ENCODE measurements at places on chromosomes 4 and X. TPM values are rescaled to one million over a fixed set of nuclear protein-coding genes. Genes with fewer than 3 reads are reported as not detected.

The KLHL2 gene
- 16.0 TPM for total RNA-seq

The PAGE2 gene
- not detected for total RNA-seq

The RASL11B gene
- total RNA-seq = 8.1 TPM

The SMC1A gene
- 44.4 TPM for total RNA-seq

The NWD2 gene
- total RNA-seq = not detected

The LNX1 gene
- 2.3 TPM for total RNA-seq

GRCh38 chrX:140440876-140441275 is 64.0 kb downstream of the SOX3 start:
- H3K36me3 ChIP-seq = no peaks in the 10 kb centered on the region
- H3K27ac ChIP-seq = no peak overlapping the region
- peaks cover 4% of the 10 kb centered on the region for H3K27me3 ChIP-seq
- H3K4me1 ChIP-seq = no peaks in the 10 kb centered on the region
- DNase-seq = no peak

DNA sequence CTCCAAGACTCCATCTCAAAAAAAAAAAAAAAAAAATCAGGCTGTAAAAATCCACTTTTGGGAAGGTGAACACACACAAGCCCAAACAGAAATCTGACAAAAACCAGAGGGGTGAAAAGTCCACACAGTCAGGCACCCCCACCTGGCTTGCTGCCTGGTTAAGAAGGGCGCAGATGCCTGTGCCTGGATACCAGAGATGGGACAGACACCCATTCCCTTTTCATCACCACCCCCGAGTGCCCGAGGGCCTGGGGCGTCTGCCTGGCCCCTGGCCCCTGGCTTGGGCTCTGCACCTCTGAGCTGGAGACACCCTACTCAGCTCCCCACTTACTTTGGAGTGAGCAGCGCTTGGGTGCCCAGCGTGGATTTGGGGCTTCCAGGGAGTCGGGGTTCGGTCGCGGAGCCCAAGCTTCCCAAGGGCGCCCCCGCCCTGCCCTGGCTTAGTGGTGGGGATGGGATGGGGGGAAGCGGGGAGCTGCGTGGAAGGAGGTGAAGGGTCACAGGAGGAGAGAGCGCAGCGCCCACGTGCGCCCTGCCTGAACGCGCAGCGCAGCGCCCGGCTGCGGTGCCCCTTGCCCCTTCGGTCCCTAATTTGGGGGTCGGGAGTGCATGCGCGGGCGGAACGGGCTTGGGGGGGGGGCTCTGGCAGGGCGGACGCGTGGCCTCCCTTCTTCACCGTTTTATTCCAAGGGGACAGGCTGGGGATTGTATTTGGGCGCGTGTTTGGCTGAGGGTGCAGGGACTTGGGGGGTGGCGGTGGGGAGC is 11.3 kb downstream of the SHOX start:
- H3K36me3 ChIP-seq = peaks cover 2% of the 10 kb centered on the region
- H3K4me3 ChIP-seq = no peak overlapping the region
- no peak for DNase-seq

GRCh38 chrX:38929966-38930421 is 128.7 kb downstream of the MID1IP1 start:
- H3K4me1 ChIP-seq = peaks cover 3% of the 10 kb centered on the region
- peak overlapping the region; percentile 43 for H3K27ac ChIP-seq
- no peaks in the 10 kb centered on the region for H3K36me3 ChIP-seq
- no peak overlapping the region for H3K4me3 ChIP-seq
- H3K27me3 ChIP-seq = no peaks in the 10 kb centered on the region
- no peak for DNase-seq

DNA sequence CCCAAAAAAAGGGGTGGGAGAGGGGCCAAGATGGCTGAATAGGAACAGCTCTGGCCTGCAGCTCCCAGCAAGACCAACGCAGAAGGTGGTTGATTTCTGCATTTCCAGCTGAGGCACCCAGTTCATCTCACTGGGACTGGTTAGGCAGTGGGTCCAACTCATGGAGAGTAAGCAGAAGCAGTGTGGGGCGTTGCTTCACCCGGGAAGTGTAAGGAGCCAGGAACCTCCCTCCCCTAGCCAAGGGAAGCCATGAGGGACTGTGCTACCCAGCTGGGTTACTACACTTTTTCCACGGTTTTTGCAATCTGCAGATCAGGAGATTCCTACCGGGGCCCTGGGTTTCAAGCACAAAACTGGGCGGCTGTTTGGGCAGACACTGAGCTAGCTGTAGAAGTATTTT is 13.9 kb upstream of the OCIAD1 start:
- no peak overlapping the region for H3K4me3 ChIP-seq
- H3K27me3 ChIP-seq = peaks cover 14% of the 10 kb centered on the region
- H3K36me3 ChIP-seq = peaks cover 2% of the 10 kb centered on the region
- H3K4me1 ChIP-seq = no peaks in the 10 kb centered on the region
- no peak for DNase-seq
- no peak overlapping the region for H3K27ac ChIP-seq

GRCh38 chrX:124289443-124289842 is 43.0 kb upstream of the TEX13D start:
- H3K27ac ChIP-seq = no peak overlapping the region
- no peaks in the 10 kb centered on the region for H3K4me1 ChIP-seq
- H3K27me3 ChIP-seq = no peaks in the 10 kb centered on the region
- no peaks in the 10 kb centered on the region for H3K36me3 ChIP-seq

GRCh38 chr4:75717408-75717807 is 7.0 kb upstream of the USO1 start:
- peaks cover 31% of the 10 kb centered on the region for H3K4me1 ChIP-seq
- no peaks in the 10 kb centered on the region for H3K27me3 ChIP-seq
- H3K4me3 ChIP-seq = no peak overlapping the region
- H3K36me3 ChIP-seq = peaks cover 1% of the 10 kb centered on the region
- no peak overlapping the region for H3K27ac ChIP-seq

- H3K27me3 ChIP-seq = no peaks in the 10 kb centered on the region
- no peak overlapping the region for H3K27ac ChIP-seq
- no peak overlapping the region for H3K4me3 ChIP-seq
- DNase-seq = no peak
- no peaks in the 10 kb centered on the region for H3K36me3 ChIP-seq
- peaks cover 6% of the 10 kb centered on the region for H3K4me1 ChIP-seq
Measured at GRCh38 chrX:124274438-124275181, 57.9 kb upstream of the TEX13D start.

GRCh38 chr4:87251106-87251505 is 30.7 kb upstream of the KLHL8 start:
- DNase-seq = no peak
- no peaks in the 10 kb centered on the region for H3K4me1 ChIP-seq
- H3K4me3 ChIP-seq = no peak overlapping the region
- no peak overlapping the region for H3K27ac ChIP-seq

DNA sequence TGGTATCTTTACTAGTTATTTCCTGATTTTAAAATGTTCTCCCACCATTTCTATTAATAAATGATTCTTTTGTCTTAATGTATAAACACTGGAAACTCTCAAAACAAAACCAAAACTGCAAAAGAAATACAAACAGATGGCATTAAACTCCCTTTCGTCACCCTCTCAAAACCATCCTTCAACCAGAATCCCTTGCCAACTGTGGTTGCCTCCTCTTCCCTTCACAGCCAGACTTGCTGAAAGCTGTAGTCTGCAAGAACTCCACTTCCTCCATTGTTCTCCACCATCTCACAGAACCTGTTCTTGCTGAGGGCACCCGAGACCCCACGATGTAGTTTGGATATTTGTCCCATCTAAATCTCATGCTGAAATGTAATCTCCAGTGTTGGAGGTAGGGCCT is 96.5 kb downstream of the WWC2 start:
- peaks cover 28% of the 10 kb centered on the region for H3K4me1 ChIP-seq
- H3K4me3 ChIP-seq = no peak overlapping the region
- H3K27ac ChIP-seq = no peak overlapping the region
- no peak for DNase-seq

DNA sequence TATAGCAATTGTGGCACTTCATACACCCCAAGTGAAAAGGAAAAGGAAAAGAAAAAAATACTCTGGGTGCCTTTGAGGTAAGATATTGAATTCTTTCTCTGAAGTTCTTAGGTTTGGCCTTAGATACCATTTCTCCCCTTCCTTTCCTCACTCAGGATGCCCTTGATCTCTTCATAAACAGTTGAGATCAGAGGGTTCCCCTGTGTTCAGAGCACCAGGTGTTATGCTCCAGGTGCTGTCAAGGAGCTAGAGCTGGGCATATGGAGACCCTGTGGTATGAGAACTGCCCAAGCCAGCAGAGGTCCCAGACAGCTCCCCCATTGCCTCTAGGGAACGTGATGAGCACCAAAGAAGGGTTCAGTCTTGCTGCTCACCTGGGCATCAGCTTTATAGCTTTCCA is 17.1 kb upstream of the CD40LG start:
- H3K27me3 ChIP-seq = peaks cover 2% of the 10 kb centered on the region
- DNase-seq = no peak
- no peak overlapping the region for H3K4me3 ChIP-seq

DNA sequence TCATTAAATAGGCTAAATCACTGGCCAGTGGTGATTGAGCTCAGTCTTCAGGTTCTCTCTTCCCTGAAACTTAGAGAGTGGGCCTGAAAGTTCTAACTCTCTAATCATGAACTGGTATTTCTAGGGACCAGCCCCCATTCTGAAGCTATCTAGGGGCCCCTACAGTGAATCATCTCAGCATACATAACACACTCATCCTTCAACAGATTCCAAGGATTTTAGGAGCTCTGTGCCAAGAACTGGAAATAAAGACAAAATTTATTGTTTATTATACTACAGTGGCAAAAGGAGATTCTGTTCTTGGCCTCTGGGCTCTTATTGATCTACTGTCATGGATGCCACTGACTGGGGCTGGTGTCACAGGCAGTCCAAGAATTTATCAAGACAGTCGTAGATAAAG is 263.8 kb upstream of the IGFBP7 start:
- peaks cover 5% of the 10 kb centered on the region for H3K4me1 ChIP-seq
- no peaks in the 10 kb centered on the region for H3K36me3 ChIP-seq
- no peak for DNase-seq
- peaks cover 2% of the 10 kb centered on the region for H3K27me3 ChIP-seq

DNA sequence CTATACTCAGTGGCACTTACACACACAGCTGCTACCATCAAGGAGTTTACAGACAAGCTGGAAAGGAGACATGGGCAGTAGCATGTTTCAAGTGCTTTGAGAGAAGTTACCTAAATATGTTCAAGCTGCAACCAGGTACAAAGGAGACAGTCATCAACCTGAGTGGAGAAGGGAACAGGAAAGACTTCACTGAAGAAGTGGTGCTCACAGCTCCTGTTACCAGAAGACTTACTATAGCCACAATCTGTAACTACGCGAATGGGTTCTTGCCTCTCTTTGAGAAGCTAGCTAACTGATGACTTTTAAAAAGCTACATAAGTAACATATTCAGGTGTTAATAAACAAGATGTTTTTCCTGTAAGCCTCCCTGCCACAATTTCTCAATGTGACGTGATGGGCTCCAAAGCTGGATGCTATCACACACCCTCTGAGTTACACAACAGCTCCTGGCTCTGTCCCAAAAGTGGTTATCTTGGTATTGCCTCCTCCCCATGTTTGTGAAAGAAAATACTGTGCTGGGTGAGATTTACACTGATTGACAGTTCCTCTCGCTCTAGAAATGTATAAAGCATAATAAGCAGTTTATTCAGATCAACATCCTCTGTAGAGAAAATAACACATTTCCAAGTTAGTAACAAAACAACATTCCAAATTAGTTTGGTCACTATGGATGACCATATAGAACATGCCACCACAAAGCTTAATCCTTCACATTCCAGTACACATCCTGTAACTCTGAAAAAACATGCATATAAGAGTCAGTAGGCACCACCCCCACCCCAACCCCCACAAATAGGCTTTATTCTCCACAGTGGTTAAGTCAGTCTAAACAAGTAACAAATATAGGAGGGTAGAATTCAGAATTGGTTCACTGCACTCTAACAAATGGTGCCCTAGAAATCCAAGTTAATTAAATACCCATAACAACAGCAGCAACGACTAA is 81.8 kb downstream of the FRYL start:
- H3K4me1 ChIP-seq = peaks cover 43% of the 10 kb centered on the region
- no peak for DNase-seq
- no peaks in the 10 kb centered on the region for H3K27me3 ChIP-seq
- peak overlapping the region; percentile 89 for H3K27ac ChIP-seq

DNA sequence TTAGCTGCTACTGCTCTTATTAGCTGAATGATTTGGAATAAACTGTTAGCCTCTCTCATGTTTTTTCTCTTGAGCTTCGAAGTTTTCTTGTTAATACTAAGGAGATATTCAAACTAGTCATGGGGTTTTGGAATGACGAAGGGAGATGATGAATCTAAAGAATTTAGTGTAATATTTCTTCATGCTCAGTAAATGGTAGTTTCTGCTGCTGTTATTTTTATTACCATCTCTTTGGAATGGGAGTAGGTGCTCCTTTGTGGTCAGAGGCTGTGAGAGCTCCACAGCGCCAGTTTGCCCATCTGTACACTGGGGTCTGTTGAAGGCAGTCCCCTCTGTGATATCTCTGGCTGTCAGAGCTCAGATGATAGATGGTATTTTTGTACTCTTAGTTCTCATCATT is 33.7 kb downstream of the HTT start:
- peak overlapping the region; percentile 90 for H3K27ac ChIP-seq
- no peaks in the 10 kb centered on the region for H3K27me3 ChIP-seq
- peaks cover 16% of the 10 kb centered on the region for H3K36me3 ChIP-seq

All from chondrocyte (in vitro differentiated cells).